HFF-Myc (cell line): ENCODE measurements at places on chromosomes 6 and 20.

DNA sequence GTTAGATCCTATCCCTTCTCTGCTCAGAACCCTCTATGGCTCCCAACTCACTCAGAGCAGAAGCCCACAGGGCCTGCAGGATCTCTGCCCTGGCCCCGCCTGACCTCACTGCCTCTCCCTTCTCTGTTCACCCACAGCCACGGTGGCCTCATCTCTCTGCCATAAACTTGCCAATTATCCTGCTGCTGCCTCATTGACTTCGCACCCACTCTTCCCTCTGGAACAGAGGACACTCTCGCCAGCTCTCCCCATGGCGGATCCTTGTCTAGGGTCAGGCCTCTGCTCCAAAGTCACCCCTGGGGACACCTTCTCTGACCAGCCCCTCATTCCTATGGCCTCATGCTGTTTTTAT lies 86.4 kb downstream of the CEBPB start:
- no peak for DNase-seq

DNA sequence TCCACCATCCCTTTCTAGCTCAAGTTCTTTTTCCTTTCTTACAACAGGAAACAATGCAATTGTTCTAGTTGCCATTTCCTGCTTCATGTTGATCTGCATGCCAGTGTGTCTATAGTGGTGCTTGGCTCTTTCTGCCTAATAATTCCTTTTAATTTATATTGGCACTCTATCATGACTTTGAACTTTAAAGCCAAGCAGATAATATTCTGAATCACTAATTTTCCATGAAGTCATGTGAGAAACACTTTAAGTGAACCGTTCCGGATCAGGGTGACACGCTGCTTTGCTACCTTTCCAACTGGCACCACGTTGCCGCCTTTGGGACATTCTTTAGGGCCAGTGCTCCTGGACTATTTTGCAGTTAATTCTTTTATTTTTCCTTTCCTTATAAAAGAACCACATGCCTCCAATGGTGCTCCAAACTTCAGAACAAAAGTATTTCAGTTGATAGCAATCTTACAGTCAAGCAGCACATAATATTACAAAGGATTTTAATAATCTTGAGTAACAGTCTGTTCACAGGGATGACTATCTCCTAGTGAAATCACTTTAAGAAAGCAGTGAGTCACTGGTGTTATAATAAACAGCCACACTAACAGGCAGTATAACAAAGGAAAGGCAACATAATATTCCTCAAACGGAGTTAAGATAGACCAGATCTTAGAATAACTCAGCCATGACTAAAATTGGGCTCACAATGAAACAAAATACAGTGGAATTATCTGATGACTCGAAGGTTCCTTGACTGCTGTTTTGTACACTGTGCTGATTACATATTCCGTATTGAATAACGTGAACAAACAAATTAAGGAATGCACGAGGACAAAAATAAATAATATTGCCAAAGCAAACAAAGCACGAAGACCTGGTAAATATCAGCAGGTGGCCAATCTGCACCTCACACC lies 19.0 kb upstream of the BLOC1S5 start:
- no peak for DNase-seq

DNA sequence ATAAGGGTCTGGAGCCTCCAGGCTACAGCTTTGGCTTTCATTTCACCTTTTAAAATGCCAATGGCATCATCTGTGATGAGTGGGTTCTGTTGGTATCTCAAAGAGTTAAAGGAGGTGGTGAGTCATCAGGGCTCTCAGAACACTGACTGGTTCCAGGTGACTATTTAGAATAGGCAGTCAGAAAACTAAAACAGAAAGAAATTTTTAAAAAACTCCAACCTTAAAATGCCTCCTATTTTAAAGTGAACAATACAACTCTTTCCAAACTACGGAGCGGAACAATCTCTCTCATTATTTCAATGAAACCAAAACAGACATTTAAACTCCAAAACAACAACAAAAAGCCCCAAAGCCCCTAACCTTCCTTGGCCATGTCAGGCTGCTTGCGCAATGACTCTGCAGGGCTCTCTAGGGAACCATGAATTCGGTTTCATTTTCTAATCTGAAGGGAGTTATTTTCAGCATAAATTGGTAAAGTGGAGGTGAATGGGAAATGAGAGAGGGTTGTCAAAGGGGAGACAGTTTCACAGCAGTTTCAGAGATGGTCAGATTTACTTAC lies 194.9 kb downstream of the KIF6 start:
- DNase-seq: peak; percentile 25

DNA sequence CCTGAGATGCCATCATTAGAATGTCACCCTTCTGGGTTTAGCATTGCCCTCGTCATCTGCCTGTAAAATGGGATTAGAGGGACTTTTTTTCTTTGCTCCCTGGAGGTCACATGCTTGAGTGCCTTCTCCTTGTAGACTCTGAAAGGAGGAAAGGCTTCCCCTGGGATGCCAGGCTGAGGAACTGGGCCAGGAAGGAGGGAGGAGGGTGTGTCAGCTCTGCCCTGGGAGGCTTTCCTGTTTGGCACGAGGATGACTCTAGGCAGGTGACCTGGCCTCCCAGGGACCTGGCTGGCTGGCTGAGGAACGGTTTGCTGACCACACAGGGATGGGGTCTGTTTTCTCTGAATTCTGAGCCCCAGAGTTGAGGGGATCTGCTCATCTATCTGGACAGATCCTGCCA lies 137.9 kb upstream of the RNF24 start:
- DNase-seq: no peak

- no peak for DNase-seq
Observed at GRCh38 chr6:71080133-71080532, 123.3 kb upstream of the B3GAT2 start.

- no peak for DNase-seq
Observed at GRCh38 chr6:1378065-1379016, 11.0 kb upstream of the FOXF2 start.

DNA sequence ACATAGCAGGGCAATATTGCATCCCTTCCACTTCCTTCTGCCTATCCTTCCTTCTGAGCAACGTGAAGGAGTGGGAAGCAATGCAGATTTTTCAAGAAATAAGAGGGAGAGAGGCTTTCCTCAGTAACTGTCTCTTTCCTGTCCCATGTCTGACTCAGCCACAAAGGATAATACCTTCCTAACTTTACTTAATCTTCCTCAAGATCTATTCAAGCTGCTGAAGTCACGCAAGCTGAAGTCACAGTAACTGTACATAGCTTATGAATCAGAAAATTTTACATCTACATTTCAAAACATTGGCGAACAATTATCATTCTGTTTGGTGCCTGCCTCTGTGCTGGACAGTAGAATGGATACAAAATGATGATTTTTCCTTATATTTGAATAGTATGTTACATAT lies 86.4 kb upstream of the POU3F2 start:
- no peak for DNase-seq

DNA sequence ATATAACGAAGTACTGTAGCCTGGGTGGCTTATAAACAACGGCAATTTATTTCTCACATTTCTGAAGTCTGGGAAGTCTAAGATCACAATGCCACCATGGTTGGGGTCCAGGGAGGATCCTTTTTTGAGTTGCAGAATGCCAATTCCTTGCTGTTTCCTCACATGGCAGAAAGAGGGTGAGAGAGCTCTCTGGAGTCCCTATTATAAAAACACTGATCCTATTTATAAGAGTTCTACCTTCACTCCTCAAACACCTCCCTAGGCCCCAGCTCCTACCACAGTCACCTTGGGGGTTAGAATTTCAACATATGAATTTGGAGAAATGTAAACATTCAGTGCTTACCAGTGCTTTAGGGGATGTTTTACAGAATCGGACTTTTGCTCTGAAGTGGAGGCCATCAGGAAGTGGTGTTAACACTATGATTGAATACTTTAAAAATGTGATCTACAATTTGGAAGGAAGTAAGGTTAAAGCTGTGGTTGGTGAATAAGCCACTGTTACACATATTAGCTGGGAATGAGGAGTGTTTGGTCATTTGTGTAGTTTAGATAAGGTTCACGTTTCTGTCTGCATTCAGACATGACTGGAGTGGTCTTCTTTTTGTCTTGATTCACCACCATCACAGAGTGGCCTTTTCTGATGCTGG lies 79.9 kb upstream of the SPTLC3 start:
- DNase-seq: peak; percentile 10

- no peak for DNase-seq
Observed at GRCh38 chr6:139981066-139981624, 606.7 kb upstream of the CITED2 start.

DNA sequence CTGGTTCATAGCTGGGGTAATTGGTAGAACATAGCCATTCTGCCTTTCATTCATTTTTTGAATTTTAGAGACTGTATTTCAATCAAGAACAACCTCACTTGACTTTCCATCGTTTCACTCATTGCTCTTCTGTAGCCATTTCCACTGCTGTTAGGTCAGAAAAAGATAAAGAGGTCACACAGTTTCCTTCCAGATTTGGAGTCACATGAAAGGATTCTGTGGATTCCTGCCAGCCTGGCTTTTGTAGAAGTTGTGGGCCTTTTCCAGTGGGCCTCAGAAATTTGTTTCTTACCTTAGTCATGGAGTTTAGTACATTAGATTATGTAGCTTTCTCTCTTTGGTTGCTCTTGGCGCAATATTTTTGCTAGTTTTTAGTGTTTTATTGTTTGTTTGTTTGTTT lies 157.8 kb downstream of the SASH1 start:
- DNase-seq: no peak

DNA sequence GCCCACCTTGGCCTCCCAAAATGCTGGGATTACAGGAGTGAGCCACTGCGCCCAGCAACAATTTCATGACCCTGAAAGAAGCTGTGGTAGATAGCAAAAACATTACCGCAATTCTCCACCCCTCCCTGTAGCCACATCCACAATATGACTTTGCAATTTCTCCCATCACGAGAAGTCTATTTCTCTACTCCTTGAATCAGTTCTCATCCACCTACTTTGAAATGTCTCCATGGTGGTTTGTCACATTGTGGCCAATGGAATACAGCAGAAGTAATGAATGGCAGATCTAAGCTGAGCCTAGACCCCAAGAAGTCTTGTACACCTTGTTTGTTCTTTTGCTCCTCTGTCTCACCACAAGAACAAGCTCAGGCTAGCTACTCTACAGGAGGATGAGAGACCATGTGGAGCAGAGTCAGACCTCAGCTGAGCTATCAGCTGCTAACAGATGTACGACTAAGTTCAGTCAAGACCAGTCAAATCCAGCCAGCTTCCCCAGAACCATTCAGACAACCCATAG lies 6.3 kb downstream of the OXT start:
- no peak for DNase-seq

DNA sequence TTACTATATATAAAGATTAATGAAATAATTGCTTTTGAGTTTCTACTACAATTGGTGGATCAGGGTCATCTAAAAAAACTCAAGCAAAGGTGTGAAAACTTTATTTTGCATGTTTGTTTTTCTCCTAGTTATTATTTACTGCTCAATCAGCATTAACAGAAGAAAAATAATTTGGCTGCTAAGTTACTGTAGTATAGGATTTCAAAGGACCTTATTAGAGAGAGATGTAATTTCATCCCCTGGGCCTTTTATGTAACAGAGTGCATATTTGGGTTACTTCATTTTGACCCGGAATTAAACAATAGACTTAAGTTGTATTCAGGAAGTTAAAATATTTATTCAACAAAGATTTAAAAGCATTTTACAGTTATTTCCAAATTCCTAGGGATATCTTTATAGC lies 49.8 kb downstream of the EYA4 start:
- no peak for DNase-seq

DNA sequence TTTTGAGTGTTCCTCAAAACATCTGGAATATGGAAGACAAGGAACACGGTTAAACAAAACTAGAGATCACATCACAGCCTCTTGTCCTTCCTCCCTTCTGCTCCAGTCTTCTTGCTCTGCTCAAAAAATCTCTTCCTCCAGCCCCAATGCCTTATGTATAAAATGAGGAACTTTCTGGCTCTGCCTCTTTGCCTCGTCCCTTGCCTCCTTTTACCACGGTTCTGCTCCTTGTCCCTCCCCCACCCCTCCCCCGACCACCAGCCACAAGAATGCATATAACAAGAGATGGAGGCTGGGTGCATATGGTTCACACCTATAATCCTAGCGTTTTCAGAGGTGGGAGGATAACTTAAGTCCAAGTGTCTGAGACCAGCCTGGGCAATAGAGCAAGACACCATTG lies 43.6 kb downstream of the PLAGL2 start:
- no peak for DNase-seq

GRCh38 chr6:168301648-168302398 lies 17.8 kb downstream of the DACT2 start:
- no peak for DNase-seq

- DNase-seq: no peak
Observed at GRCh38 chr6:141313986-141314385, 818.7 kb upstream of the GJE1 start.

- DNase-seq: no peak
Observed at GRCh38 chr6:125974214-125974866, 12.0 kb upstream of the TRMT11 start.

GRCh38 chr6:68635412-68635705 lies 277 bp downstream of the ADGRB3 start:
- DNase-seq: no peak

DNA sequence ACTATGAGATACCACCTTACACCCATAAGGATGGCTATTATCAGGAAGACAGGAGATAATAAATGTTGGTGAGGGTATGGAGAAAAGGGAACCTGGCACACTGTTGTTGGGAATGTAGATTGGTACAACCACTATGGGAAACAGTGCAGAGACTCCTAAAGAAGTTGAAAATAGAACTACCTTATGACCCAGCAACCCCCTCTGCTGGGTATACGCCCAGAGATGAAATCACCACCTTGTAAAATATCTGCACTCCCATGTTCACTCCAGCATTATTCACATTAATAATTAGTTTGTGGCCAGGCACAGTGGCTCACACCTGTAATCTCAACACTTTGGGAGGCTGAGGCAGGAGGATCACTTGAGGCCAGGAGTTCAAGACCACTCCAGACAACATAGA lies 26.8 kb downstream of the ZBTB9 start:
- DNase-seq: no peak

GRCh38 chr6:29955783-29956182 lies 13.5 kb downstream of the HLA-A start:
- no peak for DNase-seq

DNA sequence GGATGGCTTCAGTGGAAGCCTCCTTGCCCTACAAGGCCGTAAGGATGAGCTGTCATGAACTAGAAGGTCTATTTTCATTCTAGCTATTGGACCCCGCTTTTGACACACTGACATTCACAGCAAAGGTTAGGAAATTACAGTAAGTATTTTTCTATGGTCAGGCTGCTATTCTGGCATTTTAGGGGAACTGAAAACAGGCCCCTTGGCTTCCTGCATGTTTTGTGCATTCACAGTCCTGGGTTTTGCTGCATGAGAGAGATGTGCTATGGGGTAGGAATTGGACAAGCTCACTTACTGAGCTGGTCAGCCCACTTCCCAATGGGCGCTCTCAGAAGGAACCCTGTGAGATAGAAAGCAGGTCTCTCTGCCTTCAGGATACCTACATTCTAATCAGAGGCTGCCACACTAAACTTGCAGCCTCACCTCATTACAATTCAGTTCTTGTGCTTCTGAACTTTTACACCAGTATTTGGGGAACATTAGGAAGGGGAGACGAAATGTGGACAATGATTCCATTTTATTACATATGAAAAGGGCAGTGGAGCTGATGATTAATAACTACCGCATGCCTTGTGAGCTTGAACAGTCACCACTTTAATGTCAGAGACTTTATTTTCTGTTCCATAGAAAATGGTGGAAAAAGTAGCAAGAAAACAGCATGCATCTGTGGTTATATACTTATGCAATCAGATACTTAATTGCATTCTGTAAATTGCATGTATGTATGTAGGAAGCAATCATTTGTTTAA lies 86.6 kb upstream of the TAB2 start:
- DNase-seq: no peak
